ENCODE measurements at places on chromosomes 2 and 18.

DNA sequence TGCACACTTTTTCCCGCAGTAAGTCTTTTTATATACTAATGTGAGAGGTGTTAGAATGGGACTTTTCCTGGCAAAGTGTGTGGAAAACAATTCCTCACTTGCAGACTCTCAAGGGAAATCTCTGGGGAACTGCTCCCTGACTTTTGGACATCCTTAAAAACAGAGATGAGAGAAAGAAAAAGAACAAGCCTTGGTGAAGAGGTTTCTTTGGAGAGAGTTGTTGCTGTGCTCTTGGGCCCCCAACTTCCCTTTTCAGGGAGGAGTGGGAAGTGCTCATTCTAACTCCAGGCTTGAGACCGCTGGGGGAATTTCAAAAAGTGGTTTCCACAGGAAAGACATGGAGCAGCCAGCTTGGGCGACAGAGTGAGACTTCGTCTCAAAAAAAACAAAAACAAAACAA is 142.6 kb upstream of the SPRED2 start:
- no peak for DNase-seq

GRCh38 chr2:42921147-42921520 is 128.8 kb upstream of the HAAO start:
- no peak for DNase-seq

GRCh38 chr2:46874236-46874929 is 41.2 kb downstream of the MCFD2 start:
- DNase-seq = no peak

DNA sequence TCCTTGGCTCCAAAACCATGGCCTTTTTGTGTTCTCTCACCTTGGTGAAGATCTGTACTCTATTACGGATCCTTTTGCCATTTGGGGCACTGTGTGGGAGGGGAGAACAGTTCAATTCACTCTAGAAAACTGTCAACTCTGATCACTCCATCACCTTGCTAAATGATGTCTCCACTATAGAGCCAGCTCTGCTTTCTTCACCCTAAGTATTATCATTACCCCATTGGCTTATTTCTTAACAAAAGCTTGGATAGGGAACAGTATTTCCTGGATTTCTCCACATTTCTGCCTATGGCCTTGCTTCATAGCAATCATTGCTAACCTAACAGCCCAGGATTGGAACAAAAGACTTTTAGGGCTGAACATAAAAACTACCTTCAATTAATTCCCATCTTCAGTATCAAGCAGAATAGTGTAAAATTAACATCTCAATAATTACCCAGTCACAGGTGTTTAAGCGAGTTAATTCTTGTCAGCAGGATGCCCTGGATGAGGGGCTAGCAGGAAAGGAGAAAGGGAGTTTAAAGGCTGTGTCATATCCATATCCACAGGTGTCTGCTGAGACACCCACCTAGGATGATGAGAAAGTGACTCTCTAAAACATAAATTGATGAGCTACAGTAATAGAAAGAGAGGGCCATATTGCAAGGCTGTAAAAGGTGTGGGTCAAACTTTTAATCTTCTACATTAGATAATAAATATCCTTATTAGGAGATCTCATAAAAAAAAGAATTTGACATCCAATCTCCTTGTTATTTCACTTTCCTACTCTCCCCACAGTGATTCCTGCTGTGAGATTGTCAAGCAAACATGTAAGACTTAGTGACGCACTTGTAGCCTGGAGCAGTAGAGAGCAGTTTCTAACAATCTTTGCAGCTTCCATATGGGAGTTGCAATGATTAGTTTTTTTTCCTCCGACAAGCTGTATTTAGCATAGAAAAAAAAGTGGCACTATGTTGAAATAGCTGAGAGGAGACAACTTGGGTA is 589.5 kb upstream of the NXPH2 start:
- DNase-seq = no peak

- no peak for DNase-seq
These were observed 8.4 kb downstream of the ITM2C start for GRCh38 chr2:230872968-230873660.

DNA sequence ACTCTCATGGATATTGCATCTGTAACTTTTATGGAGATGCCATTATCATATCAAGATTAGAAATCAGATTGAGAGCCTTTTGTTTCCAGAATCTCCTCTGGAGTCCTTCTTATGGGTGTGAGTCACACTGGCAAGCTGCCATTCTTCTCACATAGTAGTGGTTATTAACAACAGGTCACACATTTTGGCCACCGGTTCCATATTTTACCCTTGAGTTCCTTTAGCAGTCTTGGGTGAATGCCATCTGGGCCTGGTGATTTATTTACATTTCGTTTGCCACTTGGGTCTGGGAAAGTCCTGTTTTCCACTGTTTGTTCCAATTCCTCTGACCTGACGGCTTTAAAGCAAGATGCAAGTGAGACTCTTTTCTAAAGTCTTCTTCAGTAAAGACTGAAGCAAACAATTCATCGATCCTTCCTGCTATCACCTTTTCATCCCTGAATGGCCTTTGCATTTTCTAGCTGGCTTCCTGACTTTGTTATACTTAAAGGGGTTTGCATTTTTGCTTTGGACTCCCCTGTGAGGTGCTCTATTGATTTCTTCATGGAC is 80.5 kb upstream of the CAVIN2 start:
- DNase-seq = no peak

DNA sequence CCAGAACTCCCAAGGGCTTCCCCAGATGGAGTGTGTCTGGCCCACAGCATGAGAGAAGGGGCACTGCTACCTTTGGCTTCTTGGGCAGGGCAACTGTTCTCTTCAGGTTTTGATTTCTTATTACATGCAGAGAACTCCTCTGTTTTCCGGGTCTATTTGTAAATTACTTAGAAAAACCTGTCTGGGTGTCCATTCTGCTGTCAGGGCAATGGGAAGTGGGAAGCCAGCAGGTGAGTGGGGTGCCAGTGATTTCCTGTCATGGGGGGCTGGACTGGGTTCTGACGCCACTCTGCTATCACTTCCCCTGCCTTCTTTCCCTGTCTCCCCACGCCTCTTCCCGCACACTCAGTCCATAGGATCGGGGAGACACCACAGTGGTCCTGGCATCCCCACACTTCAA is 58.0 kb upstream of the LGALSL start:
- no peak for DNase-seq

DNA sequence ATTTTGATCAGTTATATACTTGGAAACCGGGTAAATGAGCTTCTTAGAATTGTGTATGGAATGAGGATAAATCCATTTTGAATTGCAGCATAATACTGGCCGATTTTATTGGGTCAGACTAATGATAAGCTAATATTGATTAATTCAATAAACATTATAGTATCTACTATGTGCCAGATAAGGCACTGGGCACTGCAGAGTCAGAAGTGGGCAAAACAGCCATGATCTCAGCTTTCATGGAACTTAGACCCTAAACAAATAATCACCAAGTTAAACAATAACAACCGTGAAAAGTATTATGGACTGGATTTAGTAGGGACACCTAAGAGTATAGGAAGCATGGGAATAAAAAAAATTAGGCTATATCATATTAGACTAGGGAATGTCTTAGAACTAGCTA is 297.0 kb upstream of the PKDCC start:
- no peak for DNase-seq

GRCh38 chr2:135798275-135798705 is 38.7 kb downstream of the LCT start:
- DNase-seq = no peak

DNA sequence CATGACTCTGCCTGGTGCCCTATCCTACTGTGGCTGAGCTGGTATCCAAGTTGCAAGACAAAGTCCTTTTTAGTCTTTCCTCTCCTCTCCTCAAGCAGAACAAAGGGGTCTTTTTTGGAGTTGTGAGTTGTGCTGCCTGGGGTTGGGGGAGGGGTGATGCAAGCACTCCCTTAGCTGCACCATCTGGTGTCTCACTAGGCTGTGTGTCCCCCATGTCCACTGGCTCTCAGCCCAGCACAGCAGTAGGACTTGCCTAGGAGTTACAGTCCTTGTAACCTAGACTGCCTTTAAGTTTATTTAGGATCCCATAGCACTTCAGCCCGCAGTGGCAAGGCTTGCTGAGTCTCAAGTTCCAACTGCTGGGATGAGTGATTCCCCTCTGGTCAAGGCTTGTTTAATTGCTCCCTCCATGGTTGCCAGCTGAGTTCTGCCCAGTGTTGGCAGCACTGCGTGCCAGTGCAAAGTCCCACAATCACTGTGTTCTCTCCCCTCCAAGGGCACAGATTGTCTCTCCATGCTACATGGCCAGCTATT is 13.2 kb upstream of the ILKAP start:
- no peak for DNase-seq

GRCh38 chr2:37846207-37846606 is 78.9 kb upstream of the RMDN2 start:
- DNase-seq = no peak

GRCh38 chr2:105647731-105648130 is 97.0 kb upstream of the NCK2 start:
- no peak for DNase-seq

GRCh38 chr2:200782251-200782650 is 29.5 kb upstream of the BZW1 start:
- DNase-seq = no peak

DNA sequence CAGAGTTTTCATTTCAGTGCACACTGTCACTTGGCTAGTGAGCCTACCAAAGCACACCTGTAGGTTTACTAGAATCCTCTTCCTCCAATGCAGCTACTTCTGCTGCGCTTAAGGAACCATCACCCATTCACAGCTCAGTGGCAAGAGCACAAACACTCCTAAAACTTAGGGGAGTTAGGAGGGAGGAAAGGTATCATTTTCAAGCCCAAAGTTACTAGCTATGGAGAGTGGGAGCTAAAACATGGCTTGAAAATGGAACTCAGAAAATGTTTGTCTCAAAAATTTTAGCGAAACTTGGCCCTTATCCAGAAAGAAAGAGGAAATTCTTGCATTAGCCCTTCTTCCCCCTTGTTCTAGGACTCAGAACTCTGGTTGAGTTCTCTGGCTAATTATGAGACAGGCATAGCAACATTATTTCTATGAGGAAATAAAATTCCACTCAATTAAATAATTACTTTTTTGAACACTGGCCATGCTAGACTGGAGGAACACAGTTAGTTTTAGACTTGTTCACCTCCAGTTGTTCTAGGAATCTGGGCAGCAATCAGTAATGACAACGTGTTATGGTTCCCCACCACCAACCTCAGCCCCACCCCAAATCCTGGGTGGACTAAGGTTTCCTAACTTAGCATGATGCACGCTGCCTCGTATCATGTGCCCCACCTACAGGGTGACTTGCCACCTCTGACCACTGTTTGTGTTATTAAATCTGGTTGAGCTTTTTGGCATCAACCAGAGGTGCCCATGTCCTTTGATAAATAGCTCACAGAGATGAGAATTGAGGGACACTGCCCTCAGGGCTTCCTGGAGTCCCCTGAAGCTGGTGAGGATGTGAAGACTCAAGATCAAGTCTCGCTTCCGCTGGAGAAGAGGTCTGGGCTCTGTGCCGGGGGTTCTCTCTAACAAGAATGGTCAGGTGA is 32.8 kb downstream of the LPIN2 start:
- DNase-seq = no peak

GRCh38 chr2:20450201-20450999 is 3.5 kb downstream of the RHOB start:
- no peak for DNase-seq

DNA sequence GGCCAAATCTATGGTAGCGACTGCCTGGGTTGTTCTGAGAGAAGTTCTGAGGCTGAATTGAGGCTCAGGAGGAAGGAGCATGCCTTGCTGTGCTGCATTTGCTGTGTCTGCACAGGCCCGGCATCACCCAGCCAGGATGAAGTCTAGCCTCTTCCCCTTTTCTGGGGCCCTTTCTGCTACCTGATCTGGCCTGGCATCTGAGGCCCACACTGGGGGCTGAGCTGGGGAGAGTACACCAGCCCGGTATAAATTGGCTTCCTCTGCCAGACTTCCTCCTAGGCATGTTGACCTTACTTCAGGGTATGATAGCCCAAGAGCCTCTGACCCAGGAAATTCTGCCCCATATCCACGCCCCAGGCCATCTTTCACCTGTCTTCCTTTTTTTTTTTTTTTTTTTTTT is 30.0 kb downstream of the MRPL35 start:
- DNase-seq = no peak

DNA sequence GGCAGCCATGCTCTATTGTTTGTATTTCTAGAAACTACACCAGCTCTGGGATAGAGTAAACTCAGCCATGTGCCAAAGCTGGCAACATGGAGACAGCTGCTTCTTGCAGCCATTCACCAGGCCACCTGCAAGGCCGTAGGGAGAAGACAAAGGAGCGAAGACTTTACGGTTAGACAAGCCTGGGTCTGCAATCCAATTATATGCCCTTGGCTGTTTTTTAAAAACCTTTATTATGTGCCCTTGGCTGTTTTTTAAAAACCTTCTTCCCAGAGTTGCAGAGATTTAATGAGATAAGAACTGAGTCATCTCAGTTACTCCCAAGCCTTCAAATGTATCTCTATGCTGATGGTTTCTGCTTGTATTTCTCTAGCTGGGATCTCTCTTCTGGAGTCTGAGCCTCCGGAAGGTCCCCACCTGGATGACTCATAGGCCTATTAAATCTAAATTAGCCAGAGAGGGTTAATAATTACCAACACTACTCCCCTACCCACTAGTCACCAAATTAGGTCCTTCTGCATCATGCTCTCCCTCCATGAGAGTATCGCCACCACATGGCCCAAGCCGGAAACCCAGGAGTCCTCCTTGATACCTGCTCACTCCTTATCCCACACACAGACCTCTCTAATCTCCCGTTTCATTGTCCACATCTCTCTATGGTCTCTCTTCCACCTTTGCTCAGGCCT is 17.5 kb upstream of the DPP4 start:
- DNase-seq = no peak

DNA sequence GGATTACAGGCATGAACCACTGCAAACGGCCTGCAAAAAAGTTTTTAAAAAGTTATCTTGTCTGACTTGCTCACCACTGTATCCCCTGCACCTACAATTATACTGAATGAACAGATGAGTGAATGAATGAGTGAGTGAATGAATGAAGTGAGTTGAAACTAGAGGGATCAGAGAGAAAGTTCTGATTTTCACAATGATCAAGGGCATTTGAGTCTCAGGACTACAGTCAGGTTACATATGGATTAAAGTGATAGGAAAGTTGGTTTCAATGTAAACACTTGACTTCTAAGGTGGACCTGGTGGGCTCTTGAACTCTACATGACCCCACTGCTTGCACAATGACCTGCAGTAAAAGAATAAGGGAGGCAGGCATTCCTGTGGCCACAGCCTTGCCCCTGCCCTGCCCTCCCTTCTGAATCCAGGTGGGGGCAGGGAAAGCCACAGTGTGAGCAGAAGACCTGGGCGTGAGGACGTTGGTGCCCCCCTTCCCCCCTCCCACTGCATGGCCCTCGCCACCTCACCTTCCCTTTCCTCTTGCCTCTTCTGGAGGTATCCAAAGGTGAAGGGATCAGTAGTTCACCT is 10.7 kb downstream of the C2orf80 start:
- DNase-seq = no peak

GRCh38 chr18:76389716-76390115 is 105.3 kb downstream of the ZNF516 start:
- DNase-seq = no peak

- no peak for DNase-seq
These were observed 41.1 kb downstream of the DHRS9 start for GRCh38 chr2:169110419-169110818.

GRCh38 chr2:237884681-237885080 is 25.3 kb downstream of the RAMP1 start:
- DNase-seq = no peak
